ENCODE measurements at places on chromosomes 3 and 15. TPM values are rescaled to one million over a fixed set of nuclear protein-coding genes. Genes with fewer than 3 reads are reported as not detected.

DNA sequence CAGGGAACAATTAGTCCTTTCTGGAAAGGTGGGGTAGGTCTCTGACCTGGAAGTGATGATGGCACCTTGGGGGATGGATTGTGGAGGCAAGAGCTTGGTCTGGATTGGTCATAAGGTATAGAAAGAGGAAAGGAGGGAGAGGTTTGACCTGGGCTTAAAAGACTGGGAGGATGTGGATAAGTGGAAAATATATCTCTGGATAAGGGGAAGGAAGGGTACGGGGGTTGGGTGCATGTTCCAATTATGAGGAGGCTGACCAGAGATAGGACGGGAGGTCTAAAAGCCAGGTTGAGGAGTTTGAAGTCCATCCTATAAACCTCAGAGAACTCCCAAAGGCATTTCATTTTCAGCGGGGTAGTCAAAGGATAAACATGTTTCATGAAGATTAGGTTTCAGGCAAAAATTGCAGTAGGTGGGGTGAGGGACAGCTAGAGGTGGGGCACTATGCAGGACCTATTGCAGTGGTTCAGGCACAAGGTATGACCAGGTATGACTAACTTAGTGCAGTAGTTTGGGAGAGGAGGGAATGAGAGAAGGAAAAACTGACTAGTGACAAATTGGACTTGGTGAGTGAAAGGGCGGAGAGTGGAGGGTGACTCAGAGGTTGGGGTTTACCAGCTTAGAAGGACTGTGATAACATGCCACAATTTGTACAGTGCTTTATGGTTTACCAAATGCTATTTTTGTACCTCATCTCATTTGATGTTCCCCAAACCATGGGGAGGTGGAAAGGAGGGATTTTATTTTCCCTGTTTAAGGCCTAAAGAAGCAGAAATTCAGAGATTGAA is 10.7 kb downstream of the PDE8A start:
- DNase-seq: peak; percentile 57

The GOLGA6B gene
- not detected for total RNA-seq

- no peak for DNase-seq
These were observed 9.3 kb downstream of the MAGI1 start for GRCh38 chr3:66029443-66029842.

DNA sequence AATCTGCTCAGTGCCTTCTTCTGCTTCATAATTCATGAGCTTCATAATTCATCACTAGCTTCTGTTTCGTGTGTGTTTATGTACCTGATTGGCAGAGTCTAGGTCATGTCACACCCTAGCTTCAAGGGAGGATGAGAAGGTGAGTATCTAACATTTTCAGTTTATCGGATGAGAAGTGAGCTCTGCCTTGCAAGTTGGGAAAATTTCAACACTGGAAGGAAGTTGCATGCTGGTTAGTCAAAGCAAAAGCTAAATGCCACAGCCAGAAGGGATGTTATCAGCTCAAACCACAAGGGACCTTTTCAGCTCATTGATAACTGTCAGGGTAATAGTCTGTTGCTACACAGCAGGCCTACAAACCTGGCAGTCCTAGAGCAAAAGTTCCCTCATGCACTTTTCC is 7.3 kb upstream of the TNFSF10 start:
- DNase-seq: no peak

- DNase-seq: no peak
These were observed 139.9 kb downstream of the PLCH1 start for GRCh38 chr3:155604967-155605366.
